SW 1271 (cell line): ENCODE measurements at places on chromosomes 12 and 14.

DNA sequence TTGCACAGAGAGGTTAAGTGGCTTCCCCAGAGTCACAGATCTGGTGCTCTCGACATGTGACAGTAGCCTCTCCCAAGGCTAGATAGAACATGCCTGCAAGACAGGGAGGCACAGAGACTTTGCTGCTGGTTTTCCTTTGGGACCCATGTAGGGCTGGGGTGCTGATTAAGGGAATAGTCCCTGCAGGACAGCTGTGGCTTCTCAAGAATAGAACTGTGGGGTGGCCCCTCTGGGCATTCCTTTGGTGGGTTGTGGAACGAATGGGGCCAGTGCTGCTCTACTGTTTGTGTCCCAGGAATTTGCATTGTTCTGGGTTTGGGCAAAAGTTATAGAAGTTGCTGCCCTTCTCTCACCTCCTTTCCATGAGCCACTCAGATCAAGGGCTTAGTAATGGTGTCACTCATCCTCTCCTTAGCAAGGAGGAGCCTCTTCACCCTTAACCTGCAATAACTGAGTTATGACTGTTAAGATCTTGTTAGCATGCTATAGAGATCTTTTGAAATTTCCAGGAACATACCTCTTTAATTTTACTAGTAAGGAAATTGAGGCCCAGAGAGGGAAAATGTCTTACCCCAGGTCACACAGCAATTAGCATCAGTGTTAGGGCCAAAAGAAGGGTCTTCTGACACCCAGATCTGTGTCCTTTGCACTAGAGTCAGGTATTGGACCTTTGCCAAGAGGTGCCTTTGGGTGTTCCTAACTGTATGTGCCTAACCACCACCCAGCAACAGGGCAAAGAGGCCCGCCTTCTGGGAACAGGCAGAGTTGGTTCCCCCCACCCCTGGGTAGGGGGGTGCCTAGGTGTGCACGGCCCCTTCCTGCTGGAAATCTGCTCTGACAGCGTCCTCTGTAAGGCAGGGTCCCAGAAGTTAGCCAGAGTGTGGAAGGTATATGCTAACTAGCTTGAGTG, 31.4 kb downstream of the CD9 start:
- DNase-seq: no peak

DNA sequence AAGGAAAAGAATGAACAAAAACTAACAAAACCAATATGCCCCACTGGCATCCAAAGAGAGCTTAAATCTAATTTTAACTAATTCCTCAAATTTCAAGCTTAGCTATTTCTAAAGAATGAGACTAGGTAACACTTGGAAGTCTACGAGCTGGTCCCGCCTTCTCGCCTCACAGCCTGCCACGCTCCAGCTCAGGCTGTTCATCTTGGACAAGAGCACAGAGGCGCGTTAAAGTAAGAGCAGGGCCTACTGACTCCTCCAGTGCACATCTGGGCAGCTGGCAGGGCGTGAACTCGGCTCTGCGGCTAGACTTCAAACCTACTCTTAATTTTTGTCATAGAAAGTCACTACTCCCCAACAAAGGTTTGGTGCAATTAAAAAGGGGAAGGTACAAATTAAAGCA, 64.6 kb downstream of the DICER1 start:
- no peak for DNase-seq

GRCh38 chr12:67137256-67137655, 131.9 kb upstream of the CAND1 start:
- no peak for DNase-seq

DNA sequence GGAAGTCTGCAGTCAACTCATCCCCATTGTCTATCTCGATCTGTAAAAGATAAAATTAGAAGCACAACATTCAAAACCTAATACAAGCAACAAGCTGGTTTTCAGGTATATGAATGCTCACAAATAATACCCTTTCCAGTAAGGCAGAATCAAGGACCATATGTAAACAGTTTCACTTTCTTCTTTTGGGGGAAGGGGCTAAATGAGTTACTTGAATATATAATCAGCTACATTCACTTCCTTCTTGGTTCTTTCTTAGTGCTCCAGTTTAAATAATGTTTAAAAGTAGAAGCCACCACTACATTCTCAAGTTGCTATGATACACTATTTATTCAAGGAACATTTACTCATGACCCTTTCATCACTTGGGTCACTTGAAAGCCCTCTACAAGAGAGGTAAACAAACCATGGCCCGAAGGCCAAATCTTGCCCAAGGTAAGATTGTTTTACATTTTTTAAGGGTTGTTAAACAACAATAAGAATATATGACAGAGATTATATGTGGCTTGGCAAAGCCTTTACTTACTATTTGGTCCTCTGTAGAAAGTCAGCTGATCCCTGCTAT, 10.3 kb downstream of the TWF1 start:
- DNase-seq: no peak

- DNase-seq: no peak
These were observed 86.9 kb downstream of the EPS8 start for GRCh38 chr12:15702276-15702675.

GRCh38 chr12:107983756-107984472, 145.2 kb upstream of the WSCD2 start:
- DNase-seq: no peak

GRCh38 chr12:68106160-68106559, 53.4 kb downstream of the IFNG start:
- DNase-seq: no peak

- no peak for DNase-seq
These were observed 194.2 kb downstream of the SYT10 start for GRCh38 chr12:33245434-33245833.

DNA sequence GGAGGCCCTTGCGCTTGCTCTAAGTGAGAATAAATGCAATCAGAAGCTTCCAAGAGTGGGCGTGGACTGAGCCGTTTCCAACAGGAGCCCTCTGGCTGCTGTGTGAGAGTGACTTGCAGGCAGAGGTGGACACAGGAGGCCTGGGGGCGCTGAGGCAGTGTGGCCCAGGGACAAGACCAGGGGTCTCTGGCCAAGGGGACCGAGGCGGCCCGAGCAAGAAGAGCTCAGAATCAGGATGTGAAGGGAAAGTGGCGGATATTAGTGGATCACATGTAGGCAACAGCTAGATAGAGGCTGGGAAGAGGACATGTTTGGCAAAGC, 8.6 kb downstream of the RIMBP2 start:
- DNase-seq: no peak

DNA sequence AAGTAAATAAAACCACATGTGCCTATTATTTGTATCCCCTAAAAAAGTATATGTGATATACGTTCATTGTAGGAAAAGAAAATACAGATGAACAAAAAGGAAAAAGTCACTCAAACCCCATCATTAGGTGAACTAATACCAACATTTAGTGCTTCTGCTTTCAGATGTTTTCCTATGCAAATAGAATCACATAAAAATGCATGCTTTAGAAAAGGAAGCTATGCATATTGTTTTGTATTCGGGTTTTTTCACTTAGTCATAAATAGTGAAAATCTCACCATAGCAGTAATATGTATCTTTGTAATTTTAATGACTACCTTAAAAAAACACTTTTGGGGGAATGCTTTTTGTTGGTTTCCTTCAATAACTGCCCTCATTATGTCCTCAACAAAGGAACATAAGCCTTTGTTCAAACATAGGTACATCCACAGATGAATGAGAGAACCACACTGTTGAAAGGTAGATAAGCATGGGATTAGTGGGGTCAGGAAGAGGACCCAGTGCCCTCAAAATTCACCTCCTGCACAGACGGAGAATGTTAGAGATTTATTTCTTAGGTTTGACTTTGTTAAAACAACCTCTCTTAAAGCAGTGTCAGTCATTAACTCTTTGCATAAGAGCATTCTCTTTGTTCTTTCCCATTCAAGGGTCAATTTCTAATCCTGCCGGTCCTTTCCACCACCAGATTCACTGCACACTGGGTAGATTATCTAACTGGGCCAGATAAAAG, 6.5 kb downstream of the AMDHD1 start:
- no peak for DNase-seq

DNA sequence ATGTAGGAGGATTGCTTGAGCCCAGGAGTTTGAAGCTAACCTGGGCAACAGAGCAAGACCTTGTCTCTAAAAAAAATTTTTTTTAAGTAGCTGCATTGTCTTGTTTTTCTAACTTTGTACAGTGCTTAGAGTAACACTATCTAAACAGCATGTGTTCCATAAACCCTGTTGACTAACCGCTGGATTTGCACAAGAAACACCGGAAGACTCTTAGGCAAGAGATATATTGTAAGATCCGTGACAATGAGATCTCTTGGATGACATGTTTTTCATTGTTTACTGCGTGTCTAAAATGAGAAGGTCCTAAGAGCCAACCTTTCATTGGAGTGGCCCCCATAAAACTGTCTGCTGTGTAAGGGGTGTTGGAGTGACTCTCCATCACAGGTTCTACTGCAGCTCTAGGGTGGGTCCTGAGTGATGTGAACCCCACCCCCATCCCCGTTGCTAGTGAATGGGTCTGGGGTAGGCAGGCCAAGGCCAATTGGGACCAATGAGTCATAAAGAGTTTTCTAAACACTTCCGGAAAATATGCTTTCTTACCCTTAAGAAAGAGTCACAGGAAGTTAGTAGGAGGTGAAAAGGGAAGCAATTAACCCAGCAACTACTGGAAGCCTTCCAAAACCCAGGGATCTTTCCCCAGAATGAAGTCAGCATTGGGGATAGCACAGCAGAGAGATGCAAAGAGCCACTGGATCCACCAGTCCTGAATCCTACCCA, 24.3 kb upstream of the PCNX1 start:
- DNase-seq: no peak

DNA sequence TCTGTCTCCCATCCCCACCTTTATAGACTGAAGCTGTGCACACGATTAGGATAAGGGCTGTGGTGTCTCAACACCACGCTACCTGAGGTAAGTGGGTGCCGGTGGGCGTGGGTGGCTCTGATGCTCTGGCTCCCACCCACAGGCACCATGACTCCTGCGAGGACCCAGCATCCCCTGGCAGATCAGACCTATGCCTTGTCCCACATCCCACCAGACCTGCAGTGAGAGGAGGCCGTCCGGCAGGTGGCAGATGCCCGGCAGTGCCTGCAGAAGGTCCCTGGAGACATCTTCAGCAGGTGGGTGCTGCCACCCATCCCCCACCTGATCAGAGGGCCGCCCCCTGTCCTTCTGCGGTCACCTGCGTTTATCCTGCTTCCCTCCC, 104.4 kb upstream of the PRB2 start:
- no peak for DNase-seq

- DNase-seq: peak; percentile 64
These were observed 377.1 kb downstream of the SLC16A7 start for GRCh38 chr12:59972905-59973304.

DNA sequence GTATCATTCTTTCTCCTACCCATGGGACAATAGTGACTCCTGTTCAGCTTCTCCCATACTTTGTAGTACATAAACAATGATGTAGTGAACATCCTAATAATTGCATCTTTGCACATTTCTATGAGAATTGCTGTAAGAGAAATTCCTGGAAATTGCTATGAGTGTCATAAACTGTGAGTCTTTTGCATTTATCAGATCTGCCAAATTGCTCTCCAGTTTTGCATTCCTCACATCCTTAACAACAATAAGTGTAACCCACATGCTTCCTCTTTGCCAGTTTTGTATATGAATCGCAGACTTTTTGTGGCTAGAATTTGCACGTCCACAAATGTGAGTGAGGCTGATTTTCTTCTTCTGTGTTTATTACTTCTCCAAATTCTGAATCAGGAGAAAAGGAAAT, 124.0 kb upstream of the TBX5 start:
- no peak for DNase-seq

DNA sequence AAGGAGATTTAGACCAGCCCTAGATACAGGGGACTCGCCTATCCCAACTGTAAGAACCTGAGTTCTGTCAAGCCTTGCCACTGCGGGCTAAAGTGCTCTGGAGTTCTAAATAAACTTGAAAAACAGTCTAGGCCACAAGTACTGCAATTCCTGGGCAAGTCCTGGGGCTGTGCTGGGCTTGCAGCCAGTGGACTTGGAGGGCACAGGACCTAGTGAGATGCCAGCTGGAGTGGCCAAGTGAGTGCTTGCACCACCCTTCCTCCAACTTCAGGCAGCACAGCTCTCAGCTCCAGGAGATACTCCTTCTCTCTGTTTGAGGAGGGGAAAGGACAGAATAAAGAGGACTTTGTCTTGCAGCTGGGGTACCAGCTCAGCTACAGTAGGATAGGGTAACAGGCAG, 307.6 kb upstream of the FBXO33 start:
- DNase-seq: no peak

DNA sequence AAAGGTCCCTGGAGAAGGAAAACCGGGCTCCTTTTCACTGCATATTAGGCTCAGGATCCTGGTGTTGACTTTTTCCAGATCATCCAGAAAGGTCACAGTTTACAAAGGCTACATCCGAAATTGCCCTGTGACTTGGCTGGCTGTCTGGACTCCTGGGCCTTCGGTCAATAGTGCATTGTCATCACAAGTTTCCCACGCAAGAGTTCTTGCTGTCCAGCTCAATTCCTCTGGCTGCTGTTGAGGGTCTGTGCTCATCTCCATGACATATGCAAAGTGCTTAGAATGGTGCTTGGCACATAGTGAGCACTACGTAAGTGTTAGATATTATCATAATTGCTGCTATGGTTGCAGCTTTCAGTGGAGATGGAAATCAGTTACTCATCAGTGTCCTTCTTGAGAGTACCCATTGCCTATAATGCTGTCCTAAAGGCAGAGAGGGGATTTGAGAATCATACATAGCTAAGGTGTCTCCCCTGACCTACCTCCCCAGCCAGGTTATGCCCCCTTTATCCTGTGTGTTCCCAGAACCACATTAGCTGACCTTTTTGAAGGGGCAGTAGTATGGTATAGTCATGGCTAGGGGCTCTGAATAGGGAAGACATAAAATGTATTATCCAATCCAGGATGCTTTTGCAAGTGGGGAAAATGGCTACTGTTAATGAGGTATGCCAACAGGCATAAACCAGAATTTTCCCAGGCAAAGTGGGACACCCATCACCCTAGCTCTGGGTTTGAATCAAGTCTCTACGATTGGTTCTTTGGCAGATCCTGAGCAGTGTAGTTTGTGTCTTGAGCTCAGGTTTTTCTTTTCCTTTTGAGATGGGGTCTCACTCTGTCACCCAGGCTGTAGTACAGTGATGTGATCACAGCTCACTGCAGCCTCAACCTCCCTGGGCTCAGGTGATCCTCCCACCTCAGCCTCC, 132.0 kb upstream of the CCND2 start:
- DNase-seq: no peak

DNA sequence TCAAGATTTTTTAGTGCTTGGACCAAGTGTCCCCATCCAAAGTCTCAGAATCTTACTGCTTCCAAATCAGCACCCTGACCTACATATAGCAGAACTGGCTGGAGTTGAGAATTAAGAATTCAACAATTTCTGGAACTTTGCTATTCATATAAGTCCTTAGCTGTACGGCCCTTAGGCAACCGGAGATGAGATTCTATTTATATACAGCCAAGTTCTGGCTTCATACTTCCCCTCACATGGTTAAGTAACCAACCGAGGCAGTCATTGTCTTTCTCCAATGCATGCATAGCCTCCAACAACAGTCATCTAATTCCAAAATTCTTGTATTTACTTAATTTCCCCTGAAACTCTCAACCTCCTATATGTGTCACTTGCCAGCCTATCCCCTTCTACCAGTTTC, 76.6 kb downstream of the SINHCAF start:
- DNase-seq: no peak

GRCh38 chr14:53411125-53411524, 258.0 kb upstream of the DDHD1 start:
- no peak for DNase-seq

GRCh38 chr12:113128802-113129663, 6.5 kb downstream of the RASAL1 start:
- no peak for DNase-seq

- no peak for DNase-seq
These were observed 1.5 kb upstream of the NANOG start for GRCh38 chr12:7787574-7788293.

- no peak for DNase-seq
These were observed 40.2 kb upstream of the RIN3 start for GRCh38 chr14:92473261-92473968.
